Mucosa of gallbladder (tissue), 1 donor: ENCODE measurements at places on chromosomes 7 and 10. TPM values are rescaled to one million over a fixed set of nuclear protein-coding genes. Genes with fewer than 3 reads are reported as not detected.

GRCh38 chr7:134427896-134428295 lies 31.0 kb downstream of the AKR1B1 start:
- no peak for DNase-seq

DNA sequence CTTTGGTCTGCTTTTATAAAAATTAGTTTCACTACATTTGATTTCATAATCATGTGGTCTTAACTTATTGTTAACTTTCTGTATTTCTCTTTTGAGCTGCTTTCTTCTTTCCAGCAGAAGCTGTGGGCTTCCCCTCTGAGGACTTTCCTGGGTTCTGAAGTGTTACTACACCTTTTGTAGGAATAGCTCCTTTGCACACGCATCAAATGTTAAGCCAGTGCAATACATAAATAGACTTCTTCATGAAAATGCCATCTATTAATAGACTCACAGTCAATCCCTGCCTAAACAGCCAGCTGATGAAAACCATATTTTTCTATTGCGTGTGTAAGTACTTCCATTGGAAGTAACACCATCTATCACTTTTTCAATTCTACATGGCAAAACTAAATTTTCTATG lies 1.5 kb downstream of the ABCB4 start:
- no peak for DNase-seq

DNA sequence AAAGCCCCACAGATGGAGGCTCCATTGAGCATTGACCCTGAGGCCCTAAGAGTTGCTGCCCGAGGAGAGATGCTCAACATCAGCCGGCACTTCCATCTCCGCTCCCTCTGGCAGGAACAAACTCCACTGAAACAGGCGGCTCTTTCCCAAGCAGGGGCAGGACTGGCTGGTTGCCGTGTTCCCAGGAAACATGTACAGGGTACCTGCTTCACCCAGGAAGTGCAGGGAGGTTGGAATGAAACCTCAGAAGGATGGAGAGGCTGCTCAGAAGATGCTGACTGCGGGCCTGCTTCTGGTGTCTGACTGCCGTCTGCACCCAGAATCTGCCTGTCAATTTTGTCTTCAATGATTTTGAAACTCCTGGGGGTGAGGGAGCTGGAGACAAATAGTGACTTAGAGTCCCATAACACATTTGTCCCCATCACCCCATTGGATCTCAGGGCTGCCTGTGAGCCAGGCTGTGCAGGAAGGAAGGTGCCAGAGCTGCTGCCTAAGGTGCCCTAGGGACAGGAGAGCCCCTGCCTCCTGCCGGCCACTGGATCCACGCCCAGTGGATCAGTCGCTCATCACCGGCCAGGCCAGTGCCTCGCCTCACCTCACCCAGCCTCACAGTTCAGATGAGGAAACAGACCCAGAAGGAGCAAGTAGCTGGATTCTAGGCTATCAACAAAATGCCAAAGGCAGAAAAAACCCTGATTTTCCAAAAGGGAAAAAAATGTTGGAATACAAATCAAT lies 237.3 kb downstream of the PTPRN2 start:
- DNase-seq: no peak

DNA sequence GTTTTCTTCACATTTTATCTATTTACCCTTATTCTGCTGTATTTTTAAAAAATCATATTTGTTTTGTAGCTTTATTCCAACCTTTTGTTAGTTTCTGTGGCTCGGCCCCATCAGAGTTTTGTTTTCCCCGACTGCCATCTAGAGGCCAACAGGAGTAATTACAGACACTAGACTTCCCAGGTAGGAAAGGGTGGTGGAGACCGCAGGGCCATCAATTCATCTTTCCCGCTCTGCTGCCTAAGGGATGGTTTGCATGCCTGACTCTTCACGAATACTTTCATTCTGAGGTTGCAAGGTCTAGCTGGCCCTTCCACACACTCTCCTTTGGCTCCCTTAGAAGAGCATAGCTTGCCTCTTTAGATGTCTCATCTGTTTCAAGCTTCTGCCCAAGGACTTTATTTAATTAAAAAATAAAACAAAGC lies 38.3 kb downstream of the LYZL2 start:
- DNase-seq: peak; percentile 45

GRCh38 chr10:35712486-35712885 lies 70.4 kb upstream of the FZD8 start:
- no peak for DNase-seq

PRRT4 gene
- 0.63 TPM for total RNA-seq

ETV1 gene
- 136 TPM for total RNA-seq
